ENCODE measurements at places on chromosomes 7 and 10.

- DNase-seq = no peak
Measured at GRCh38 chr10:86191686-86192085, 174.9 kb downstream of the GRID1 start.

DNA sequence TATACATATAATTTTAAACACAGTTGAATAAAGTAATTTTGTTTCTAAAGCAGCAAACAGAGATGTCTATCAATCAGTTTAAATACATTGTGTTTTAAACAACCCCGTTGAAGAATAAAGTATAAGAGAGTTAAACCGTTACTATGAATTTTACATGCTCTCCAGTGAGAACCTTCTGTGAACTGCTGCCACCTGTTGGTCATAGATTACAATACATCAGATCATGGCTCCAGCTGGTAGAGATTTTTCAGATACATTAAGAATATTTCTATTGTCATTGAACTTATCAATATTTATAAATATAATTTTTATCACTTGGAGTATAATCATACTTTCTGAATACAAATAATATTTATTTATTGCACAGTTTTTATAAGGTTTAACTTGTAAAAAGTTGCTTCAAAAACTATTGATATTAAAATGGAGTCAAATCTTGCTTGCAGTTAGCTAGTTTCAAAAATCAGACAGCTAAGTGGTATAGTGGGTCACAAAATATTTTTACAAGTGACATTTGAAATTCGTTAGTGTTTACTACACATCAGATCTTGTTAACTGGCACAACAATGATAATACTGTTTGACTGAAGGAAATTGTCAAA lies 561.2 kb upstream of the PHF14 start:
- DNase-seq = peak; percentile 18

GRCh38 chr7:127588697-127589482 lies 679 bp downstream of the ARF5 start:
- DNase-seq = peak; percentile 65

- no peak for DNase-seq
Measured at GRCh38 chr10:79359816-79360498, 12.7 kb downstream of the PPIF start.

DNA sequence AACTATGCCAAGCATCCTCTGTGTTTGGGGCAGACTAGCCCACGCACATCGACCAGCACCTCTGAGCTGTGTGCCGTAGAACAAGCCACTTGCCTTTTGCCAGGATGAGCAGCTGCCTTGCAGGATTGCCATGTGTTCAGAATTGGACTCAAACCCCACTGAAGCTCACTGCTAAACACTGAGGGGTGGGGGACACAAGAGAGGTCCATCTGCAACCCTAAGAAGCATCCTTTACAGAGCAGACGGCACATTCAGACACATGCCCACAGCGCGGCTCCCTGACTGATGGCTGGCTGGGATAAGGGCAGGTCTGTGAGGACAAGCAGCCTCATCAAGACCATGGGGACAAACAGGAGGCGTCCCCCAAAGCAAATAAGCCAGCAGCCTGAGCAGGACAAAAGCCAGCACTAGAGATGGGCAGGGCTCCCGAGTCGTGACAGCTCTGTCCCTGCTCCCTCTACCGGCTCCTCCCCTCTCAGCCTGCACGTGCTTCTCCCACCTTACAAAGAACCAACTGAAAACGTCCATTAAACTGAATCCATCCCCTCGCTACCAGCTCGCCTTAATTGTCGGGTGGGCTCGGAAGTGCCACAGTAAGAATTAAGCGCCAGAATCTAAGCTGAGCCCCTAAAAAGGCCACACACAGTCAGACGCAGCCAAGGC lies 114.2 kb downstream of the PRKAG2 start:
- DNase-seq = no peak

DNA sequence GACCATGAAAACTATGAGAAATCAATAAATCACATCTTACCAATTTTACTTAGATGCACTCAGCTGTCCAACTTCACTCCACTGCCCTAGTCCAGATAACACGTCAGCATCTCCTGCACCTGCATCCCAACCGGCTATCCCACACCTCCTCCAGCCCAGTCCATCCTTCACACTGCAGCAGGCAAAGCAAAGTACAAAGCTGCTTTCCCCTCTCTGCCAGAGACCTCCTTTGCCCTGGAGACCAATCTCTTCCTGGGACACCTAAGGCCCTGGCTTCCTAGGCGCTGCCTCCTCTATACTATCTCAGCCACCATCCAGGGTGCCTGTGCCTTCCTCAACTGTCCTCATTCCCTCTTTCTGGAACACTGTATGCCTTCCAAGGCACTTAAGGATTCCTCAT lies 90.3 kb upstream of the DDC start:
- no peak for DNase-seq

GRCh38 chr7:140190588-140190987 lies 13.8 kb upstream of the KDM7A start:
- no peak for DNase-seq

DNA sequence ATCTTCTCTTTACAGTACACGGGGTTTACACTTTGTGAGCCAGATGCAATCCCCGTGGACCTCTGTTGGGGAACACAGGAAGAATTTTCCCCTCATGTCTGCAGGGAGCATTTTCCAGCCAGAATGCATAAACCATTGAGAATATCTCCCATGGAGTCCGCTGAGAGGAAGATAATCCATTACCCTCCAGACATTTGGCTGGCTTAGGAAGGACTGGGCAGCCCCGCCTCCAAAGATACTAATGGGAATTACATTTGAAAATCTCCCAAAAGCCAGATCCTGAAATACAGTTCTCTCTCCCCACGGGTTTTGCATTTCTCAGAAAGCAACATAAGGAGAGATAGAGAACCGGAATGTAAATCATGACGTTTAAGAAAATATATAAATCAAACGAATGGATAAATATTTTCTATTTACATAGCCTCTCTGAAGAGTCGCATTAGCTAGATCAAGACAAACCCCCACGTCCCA lies 53.5 kb downstream of the TRIL start:
- DNase-seq = peak; percentile 30
